D721Med (cell line): ENCODE measurements at places on chromosomes 6 and 20.

DNA sequence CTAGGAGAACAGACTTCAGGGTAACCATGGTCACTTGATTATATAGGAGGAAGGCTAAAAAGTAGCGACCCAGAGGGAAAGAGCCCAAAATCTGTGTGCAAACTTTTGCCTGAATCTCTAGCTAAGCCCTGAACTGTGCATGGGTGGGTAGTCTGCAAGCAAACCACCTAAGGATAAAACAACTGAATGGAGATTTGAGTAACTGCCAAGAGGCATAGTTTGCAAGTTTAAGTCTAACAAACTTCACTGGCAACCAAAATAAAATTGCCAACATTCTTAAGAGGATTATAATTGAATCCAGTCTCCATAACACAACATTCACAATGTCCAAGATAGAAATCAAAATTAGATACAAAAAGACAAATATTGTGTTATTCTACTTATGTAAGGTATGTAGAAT, 192.0 kb upstream of the PLN start:
- no peak for DNase-seq

DNA sequence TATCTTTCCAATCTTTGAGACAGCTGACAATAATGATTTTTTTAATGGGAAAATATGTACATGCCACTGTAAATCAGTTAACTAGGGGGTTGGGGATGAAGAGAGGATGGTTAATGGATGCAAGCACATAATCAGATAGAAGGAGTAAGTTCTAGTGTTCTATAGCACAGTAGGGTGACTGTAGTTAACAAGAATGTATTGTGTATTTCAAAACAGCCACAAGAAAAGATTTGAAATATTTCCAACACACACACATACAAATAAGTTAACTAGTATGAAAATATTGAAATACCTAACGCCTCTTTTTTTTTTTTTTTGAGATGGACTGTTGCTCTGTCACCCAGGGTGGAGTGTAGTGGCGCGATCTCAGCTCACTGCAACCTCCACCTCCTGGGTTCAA, 153.4 kb upstream of the SALL4 start:
- DNase-seq, result no peak

DNA sequence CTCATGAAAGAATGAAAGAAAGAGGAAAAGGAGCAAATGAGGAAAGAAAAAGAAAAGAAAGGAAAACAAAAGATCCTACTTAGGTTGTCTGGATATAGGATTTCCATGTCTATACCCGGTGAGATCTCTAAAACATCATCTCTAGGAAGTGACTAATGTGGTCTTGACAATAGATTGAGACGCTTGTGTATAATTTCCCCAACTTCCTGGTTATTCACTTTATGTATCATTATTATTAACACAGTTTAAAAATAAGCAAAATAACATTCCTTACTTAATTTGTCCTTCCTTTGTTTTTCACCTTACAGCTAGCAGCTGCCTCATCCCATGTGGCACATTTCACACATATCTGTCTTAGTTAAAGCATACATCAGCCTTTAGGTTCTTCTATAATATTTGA, 27.0 kb downstream of the LAMA4 start:
- no peak for DNase-seq

GRCh38 chr6:136750696-136751521, 41.4 kb downstream of the MAP3K5 start:
- no peak for DNase-seq

DNA sequence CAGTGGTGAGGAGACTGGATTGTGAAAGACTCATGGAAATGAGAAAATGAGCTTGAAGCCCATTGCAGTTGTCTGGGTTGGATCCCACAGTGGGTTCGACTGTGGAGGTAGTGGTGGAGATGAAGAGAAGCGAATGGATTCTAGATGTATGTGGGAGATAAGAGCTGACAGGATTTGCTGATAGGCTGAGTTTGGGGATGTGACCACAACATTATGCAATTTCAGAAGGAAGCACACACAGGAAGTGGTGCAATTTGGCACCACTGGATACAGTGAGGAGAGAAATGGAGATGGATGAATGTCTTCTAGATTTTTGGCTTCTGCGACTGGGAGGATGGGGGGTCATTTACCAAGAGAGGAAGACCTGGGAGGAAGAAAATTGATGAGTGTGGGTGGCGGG, 64.4 kb upstream of the MAFB start:
- DNase-seq, result no peak

DNA sequence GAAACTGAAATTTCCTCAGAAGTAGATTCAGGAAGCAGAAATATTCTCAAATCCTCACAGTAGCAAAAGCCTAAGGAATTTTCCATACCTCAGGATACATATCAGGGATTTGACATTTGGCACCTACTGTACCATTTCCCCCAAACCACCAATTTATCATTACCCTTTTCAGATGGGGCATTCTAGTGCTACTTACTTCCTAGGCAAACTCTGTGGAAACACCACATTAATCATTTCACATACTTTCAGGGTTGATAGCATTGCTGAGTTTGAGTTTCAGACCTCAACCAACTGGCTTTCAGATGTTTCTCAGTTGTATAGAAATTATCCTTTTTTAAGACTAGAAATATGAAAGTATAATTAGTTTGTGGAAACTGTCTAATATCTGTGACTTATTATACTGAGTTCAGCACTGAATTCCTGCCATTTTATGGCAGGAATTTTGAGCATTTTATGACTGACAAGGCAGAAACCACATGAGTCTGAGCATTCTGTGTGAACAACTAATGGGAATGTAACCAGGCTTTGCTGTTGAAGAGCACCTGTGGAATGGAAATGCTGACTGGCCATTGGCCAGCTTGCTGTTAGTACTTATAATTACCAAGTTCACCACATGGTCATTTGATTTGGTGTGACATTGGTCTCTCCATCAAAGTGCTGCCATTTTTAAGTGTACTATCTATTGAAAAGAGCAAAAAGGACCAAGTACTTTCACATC, 35.1 kb upstream of the IRAK1BP1 start:
- no peak for DNase-seq

DNA sequence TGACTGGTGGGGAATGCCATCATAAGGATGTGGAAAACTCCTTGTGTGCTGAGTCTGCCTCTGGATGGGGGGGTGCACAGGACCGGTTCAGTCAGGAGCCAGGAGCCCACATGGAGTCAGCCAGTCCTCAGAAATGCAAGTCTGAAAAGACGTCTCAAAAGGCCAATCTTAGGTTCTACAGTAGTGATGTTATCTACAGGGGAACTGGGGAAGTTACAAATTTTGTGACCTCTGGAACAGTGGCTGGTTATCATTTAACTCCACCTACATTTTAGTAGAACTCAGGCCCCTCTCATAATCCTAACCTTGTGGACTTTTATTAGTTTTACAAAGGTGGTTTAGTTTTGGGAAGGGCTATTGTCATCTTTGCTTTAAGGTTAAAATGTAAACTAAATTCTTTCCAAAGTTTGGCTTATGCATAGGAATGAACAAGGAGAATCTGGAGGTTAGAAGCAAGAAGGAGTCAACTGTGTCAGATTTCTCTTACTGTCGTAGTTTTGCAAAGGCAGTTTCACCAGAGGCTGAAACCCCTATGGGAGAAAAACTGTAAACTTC, 13.7 kb upstream of the TBC1D22B start:
- DNase-seq, result no peak

DNA sequence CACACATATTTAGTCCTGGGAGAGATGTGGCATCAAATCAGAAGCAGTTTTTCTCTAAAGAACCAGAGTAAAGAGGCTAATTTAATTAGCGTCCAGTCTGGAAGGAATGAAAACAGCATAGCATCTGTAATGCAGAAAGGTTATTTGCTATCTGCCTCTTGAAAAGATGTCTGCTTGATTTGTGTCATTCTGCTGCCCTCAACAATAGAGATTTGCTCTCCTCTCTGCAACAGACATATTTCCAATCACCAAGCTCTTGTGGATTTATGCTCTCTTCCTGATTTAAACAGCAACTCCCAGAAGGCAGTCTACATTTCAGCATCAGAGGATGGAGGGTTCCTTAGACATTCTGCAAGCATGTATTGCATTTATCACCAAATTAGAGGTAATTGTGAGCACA, 53.5 kb upstream of the AKAP12 start:
- DNase-seq, result no peak

GRCh38 chr20:47612670-47613069, 111.0 kb downstream of the NCOA3 start:
- no peak for DNase-seq

GRCh38 chr6:129069006-129069405, 186.1 kb downstream of the LAMA2 start:
- DNase-seq, result no peak

DNA sequence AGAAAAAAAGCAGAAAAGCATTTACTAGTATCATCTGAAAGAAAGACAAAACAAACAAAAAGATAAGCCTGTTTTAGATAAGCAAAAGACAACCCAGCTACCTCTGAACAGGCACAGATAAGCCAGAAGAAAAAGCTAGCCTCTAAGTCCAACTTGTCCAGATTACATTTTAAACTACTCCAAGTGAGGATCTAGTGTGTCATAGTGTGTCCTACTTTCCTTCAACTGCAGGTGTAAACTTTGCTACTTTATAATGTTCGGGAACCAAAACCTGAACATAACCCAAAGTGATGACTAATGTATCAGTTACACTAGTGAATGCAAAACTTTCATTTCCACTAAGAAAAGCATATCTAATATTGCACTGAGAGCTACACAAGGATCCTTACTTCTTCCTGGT, 19.5 kb downstream of the ADNP start:
- no peak for DNase-seq

DNA sequence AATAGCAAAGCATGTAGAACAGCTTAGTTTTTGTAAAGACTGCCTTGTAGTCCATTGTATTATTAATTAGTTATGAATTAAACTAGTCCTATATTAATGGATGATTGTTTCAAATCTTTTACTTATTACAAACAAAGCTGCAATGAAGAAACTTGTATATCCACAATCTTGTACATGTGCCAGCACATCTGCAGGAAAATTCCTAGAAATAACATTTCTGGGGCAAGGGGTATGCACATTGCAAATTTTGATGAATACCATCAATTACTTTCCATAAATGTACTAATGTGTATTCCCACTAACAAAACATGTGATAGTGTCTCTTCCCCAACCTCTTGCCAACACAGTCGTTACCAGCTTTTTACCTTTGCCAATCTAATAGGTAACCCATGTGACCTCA, 73.6 kb upstream of the AKAP12 start:
- no peak for DNase-seq

- no peak for DNase-seq
Observed at GRCh38 chr6:115838216-115838615, 222.5 kb downstream of the FRK start.

DNA sequence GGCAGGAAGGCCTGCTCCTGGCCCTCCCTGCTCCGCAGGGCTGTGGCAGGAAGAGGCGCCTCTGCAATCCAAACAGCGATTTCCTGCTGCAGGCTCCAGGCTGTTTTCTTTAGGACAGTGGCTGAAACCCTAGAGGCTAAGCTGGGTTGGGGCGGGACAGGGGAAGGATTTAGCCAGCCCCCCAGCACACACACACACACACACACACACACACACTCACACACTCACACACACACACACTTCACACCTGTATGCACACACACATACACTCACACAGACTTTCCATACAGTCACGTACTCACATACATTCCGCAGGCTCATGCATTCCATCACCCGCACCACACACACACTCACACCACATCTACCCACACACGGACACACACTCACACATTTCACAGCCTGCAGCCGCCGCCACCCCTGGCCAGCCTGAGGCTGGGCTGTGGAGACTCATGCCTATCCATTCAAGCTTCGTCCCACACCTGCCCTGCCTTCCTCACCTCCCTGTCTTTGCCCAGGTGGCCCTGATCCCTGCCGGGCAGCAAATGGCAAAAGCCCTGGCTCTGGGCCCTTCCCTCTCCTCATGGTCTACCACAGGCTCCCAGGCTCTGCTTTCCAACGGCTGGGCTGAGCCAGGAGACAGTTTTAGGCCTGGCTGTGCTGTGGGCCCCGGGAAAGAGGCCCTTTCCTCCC, 17.9 kb downstream of the MDFI start:
- DNase-seq, result no peak

DNA sequence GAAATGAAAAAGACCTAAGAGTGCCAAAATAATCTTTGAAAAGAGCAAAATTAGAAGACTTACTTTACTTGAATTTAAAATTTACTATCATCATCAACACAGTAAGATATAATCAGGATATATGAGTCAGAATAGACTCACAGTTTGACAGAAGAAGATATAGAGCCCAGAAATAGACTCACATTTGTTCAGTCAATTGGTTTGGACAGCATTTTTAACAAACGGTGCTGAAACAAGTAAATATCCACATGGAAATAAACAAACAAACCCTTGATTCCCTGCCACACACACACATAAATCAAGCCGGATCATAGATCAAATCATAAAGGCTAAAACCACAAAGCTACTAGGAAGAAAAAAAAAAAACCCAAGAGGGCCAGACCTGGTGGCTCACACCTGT, 291.1 kb downstream of the ADGRG6 start:
- no peak for DNase-seq

GRCh38 chr20:17541996-17542395, 10.8 kb upstream of the BFSP1 start:
- no peak for DNase-seq

DNA sequence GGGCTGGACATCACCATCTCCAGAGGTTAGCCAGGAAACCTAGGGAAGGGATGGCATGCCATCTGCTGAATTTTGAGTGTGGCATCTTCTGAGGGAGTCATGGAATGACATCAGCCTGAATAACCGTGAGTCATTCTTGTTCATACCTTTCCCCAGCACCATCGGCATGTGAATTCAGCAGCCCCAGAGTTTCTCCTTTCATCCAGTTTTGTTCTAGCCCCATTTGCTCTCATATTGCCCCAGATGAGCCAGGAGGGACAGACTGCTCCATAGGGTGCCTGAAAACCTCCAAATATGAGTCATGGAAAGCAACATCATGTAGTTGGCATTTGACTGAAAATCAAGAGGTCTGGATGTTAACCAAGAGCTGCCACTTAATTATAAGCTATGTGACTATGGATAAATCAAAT, 219.2 kb upstream of the SGK1 start:
- no peak for DNase-seq

- DNase-seq, result no peak
Observed at GRCh38 chr6:143215363-143215762, 154.7 kb downstream of the AIG1 start.

DNA sequence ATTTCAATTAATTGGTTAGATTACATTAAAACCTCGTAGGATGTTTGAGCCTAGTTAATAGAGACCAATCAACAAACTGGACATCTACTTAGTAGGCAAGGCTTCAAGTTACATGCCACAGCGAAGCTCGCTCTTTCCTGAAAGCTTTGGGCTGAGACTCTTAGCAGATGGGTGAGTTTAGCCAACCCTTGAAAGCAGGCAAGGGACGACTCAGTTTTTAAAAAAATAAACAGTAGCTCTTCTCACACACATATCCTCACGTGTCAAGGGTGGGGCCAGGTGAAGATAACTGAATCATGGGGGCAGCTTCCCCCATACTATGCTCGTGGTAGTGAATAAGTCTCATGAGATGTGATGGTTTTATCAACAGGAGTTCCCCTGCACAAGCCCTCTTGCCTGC, 775 bp downstream of the MTFR2 start:
- DNase-seq, result no peak

GRCh38 chr6:69795469-69796072, 1.2 kb downstream of the LMBRD1 start:
- DNase-seq, result no peak
